ENCODE measurements at places on chromosomes 1 and 21.
A peak's percentile ranks its signal among the peaks of the same experiment; 100 is the strongest.

- no peak for DNase-seq
Observed at GRCh38 chr1:201645956-201646355, 107.0 kb downstream of the NAV1 start.

DNA sequence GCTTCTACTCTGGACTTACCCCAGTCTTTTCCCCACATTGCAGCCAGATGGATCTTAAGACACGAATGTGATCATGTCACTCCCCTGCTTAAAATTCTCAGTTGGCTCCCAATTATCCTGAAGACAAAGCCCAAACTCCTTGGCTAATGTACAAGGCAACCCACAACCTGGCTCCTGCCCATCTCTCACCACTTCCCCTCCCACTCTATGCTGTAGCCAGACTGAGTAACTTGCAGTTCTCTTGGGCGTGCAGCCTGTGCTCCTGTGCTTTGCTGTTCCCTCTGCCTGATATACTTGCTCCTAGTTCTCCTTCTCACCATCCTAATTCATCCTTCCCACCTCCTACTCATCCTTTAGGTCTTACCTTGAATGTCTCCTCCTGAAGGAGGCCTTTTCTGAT is 56.2 kb downstream of the LGR6 start:
- no peak for DNase-seq

- DNase-seq: no peak
Observed at GRCh38 chr1:100325415-100326324, 26.6 kb upstream of the CDC14A start.

GRCh38 chr1:179969962-179970361 is 15.4 kb downstream of the CEP350 start:
- no peak for DNase-seq

- DNase-seq: no peak
Observed at GRCh38 chr1:200305806-200306205, 104.0 kb downstream of the ZNF281 start.

- no peak for DNase-seq
Observed at GRCh38 chr1:109589177-109589576, 30.2 kb downstream of the GNAT2 start.

- DNase-seq: no peak
Observed at GRCh38 chr1:167720965-167721616, 691 bp upstream of the MPZL1 start.

- DNase-seq: no peak
Observed at GRCh38 chr1:203274603-203275381, 30.5 kb upstream of the BTG2 start.

DNA sequence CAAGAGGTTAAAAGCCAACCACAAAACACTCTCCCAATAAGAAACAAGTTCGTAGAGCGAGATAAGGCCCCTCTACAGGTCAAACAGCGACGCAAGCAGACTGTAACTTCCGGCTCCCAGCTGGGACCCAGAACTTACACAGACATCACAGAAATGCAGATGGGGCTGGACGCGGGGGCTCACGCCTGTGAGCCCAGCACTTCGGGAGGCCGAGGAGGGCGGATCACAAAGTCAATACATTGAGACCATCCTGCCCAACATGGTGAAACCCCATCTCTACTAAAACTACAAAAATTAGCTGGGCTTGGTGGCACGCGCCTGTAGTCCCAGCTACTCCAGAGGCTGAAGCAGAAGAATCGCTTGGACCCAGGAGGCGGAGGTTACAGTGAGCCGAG is 11.1 kb downstream of the CCNL2 start:
- no peak for DNase-seq

- DNase-seq: no peak
Observed at GRCh38 chr1:4529446-4530165, 124.8 kb upstream of the AJAP1 start.

GRCh38 chr1:67579623-67580394 is 105.2 kb upstream of the GADD45A start:
- DNase-seq: no peak

GRCh38 chr1:199020051-199020450 is 381.2 kb downstream of the PTPRC start:
- no peak for DNase-seq

- no peak for DNase-seq
Observed at GRCh38 chr21:42537106-42537742, 23.6 kb downstream of the SLC37A1 start.

DNA sequence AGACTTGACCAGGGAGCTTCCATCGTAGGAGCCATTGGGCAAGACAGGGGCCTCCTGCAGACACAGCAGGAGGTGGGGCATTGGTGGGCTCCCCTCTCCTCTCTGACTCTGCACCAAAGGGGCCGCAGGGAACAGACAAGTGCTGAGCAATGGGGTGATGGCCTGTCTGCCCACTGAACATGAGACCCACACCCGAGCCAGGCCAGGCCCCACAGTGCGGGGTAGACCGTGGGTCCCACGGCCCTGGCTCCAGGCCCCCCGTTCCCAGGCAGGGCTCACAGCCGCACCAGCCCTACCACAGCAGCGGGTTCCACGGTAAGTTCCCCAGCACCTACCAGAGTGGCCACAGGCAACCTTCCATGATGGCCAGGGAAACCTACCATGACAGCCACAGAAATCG is 45.9 kb downstream of the CHD5 start:
- DNase-seq: no peak

- peak; percentile 21 for DNase-seq
Observed at GRCh38 chr1:178725466-178726086, 532 bp downstream of the RALGPS2 start.

GRCh38 chr1:206116191-206116872 is 856 bp downstream of the AVPR1B start:
- no peak for DNase-seq

DNA sequence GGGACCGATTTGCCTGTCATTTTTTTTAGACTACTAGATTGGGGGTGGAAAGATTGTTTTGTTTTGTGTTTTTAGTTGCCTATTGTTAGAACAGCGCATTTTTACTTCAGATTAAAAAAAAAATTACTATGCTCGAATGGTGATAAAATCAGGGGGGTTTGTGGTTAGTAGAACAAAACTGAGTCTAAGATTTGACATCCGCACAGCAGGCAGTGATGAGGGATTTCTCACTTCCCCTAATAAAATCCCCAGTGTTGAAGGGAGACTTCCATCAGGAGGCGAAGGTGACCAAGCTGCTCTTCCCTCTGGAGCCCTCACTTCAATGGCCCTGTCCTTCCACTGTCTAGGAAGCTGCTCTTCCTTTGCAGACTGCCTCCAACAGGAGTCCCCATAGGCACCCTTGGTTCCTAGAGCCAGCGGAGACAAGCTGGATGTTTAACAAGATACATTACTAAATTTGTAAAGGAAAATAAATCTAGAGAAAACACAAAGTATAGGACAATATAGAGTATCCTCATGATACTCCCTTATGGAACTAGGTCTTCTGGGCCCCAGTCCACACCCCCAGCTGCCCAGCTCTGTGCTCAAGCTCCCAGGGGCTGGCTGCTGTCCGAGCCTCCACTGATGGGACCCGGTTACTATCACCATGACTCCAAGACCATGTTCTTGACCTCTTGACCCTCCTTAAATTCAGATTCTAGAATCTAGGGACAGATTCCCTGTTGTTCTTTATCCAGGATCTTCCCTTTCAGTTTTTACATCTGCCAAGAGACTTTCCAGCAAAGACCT is 31.0 kb downstream of the TENT5C start:
- DNase-seq: no peak

- DNase-seq: no peak
Observed at GRCh38 chr1:179300112-179300511, 6.5 kb downstream of the SOAT1 start.

- no peak for DNase-seq
Observed at GRCh38 chr1:192545896-192546521, 29.6 kb upstream of the RGS1 start.

- no peak for DNase-seq
Observed at GRCh38 chr21:37700641-37701202, 215.5 kb downstream of the KCNJ6 start.

GRCh38 chr1:174956976-174957375 is 42.8 kb upstream of the CACYBP start:
- no peak for DNase-seq

GRCh38 chr1:94528299-94528698 is 13.3 kb downstream of the F3 start:
- DNase-seq: no peak

GRCh38 chr1:238811211-238811879 is 575.0 kb upstream of the CHRM3 start:
- no peak for DNase-seq

DNA sequence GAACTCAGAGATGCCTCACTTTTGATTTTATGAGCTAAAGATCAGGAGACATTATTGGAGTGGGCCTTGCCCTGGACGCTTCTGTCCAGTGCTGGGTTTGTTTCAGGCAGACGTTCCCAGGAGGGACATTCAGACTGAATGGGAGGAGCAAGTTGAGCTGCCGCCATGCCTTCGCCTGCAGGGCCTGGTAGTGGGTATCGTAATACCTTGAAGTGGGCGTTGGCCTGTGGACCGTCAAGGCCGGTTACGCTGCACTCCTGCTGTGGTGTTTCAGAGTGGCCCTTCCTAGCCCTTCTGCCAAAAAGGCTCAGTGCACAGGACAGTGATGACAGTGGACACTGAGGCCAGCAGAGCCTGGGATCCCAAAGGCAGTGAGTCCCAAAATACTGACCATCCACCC is 1.6 kb downstream of the FAM3B start:
- DNase-seq: no peak

GRCh38 chr1:5637171-5637570 is 355.1 kb downstream of the NPHP4 start:
- DNase-seq: peak; percentile 14

- DNase-seq: no peak
Observed at GRCh38 chr1:58406301-58407071, 140.0 kb downstream of the OMA1 start.

- DNase-seq: no peak
Observed at GRCh38 chr1:85865213-85865612, 157.0 kb upstream of the ZNHIT6 start.

DNA sequence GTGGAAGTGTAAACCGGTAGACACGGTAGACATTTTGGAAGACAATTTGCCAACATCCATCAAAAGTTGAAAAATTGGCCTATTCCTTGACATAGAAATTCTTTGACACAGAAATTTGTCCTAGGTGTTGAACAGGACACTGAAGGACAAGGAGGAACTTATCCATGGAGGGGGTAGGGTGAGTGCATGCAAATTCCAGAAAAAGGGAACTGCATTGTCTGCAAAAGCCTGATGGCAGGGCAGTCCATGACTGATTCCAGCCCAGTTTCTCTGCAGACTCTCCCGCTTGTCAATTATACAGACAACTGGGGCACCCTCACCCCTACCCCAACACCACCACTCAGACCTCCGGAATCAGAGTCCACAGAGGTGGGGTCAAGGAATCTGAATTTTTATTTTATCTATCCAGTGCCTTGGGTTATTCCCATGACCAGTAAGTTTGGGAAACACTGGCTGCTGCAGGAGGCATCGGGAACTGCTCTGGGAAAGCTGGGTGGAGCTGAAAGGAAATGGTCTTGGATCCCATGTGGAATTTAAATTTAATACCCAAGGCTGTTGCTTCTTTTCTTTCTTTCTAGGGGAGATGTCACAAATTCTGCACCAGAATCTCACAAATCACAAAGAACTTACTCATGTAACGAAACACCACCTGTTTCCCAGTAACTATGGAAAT is 103.3 kb upstream of the SLC45A1 start:
- DNase-seq: no peak
